Caco-2 (cell line): ENCODE measurements at places on chromosomes 6 and 20.
A peak's percentile ranks its signal among the peaks of the same experiment; 100 is the strongest.

DNA sequence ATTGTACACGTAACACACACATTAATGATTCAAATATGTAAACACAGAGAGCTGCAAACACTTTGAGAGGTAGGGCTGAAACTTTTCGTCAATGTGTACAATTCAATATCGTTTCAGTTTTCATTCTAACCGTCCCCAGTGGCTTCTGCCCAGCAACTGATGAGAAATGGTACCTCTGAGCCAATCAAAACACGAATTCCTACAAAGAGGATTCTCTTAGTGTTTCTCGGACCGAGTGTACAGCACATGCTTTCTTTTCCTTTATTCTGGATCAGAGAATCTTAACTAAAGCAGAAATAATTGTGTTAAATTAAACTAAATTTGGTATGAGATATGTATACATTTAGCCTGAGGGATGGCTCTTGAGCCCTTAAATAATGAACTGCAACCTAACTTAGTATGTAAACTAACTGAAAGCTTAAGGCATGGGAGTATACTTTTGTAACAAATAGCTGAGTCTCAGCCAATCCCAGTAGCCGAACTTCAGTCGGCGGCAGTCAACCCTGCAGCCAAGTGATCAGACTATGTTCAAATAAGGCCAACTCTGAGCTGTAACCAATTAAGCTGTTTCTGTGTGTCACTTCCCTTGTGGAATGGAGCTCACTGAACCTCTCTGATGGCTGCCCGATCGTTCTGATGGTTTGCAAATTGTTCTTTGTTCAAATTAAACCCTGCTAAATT, 16.1 kb downstream of the BTN2A1 start:
- peak; percentile 63 for DNase-seq

- no peak for DNase-seq
These were observed 96.6 kb upstream of the IRAK1BP1 start for GRCh38 chr6:78770765-78771164.

DNA sequence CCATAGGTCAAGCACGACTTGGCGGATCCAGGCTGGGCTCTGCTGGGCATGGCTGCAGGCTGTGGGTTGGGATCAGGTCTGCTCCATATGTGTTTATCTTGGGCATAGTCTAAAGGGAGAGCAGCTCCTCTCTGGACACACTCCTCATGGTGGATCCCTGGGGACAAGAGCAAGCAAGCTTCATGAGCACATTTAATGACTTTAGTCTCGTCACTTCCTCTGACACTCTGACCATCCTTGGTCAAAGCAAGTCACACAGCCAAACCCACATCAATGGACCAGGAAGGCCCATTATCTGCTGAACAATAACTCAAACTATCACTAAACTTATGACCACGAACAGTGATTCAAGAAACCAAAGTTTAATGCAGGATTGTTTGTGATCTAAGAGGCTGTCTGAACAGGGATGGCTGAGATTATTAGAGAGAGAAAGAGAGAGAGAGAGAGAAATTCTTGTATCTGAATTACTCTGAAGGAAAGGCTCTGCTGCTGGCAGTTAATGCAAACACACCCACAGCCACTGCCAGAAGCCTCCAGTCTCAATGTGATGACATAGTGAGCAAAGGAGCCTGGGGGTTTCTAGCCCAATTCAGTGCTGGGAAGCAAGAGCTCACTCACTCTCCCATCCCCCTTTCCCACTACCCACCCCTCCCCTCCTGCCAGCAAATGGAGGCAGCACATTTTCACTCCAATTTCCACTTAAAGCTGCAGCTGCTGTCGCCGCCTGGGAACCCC, 490.2 kb upstream of the SULF2 start:
- peak; percentile 34 for DNase-seq

- no peak for DNase-seq
These were observed 1081.8 kb upstream of the DEFB115 start for GRCh38 chr20:30175681-30176080.

DNA sequence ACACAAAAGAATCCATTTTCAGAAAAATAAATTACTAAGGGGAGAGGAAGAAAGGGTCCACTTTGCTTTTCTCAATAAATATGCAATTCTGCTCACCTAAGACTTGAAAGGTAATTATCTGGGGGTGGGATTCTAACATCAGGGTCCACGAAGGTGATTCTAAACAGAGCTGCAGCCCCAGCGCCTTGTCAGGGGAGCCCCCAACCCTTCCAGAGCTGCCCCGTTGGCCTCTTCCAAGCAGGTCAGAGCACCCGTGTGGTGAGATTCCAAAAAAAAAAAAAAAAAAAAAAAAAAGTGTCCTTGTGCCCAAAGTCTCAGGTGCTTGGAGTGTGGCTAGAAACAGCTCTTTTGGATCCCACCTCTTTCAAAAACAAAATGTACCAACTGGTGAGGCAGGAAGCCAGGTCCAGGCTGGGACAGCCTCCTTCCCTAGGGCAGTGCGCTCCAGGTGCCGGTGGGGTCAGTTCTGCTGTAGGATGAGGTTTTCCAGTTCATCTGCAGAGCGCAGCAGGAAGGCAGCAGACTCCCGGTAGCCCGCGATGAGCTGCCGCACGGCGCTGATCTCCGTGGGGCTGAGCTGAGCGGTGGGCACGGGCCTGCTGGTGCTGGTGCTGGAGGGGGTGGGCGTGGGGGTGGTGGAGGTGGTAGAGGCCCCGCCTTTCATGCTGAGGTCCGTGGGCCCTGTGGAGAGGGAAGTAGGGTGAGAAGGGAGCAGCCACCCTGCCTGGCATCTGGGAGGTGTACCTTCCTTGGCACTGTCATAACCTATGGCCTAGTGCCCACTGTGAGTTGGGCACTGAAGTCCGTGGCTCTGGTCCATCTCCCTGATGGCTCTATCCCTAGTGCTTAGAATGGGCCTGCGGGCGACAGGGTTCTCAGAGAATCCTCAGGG, 89.3 kb downstream of the ASXL1 start:
- DNase-seq = peak; percentile 17

- peak; percentile 91 for DNase-seq
These were observed 73.0 kb upstream of the NHSL1 start for GRCh38 chr6:138572167-138572875.

GRCh38 chr6:19830171-19830570, 7.0 kb upstream of the ID4 start:
- DNase-seq = no peak

DNA sequence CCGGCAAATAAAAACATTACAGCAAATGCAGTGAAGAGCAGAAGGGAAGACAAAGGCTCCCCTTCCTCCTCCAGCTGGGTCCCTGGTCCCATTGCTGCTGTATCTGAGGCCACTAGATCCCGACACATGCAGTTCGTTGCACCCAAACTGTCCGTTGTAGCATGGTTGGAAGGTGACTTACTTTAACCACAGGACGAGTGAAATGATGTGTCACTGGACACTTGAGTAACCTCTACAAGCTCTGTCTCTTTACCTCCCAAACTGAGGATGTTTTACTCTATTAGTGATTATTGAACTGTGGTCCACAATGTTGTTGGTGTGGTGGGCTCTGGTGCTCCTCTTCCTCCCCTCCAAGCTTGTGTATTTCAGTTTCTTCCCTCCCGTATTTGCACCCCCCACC, 46.2 kb upstream of the ARMH2 start:
- DNase-seq = no peak

GRCh38 chr20:23103284-23104018, 17.3 kb upstream of the CD93 start:
- no peak for DNase-seq

GRCh38 chr6:52537001-52537753, 39.7 kb downstream of the TRAM2 start:
- no peak for DNase-seq

- no peak for DNase-seq
These were observed 65.5 kb upstream of the F13A1 start for GRCh38 chr6:6386010-6386409.

- DNase-seq = no peak
These were observed 94.4 kb downstream of the CD83 start for GRCh38 chr6:14212020-14212419.

- no peak for DNase-seq
These were observed 196.5 kb downstream of the SLC24A3 start for GRCh38 chr20:19408971-19409370.

GRCh38 chr6:113539202-113539601, 317.9 kb upstream of the MARCKS start:
- DNase-seq = no peak

- no peak for DNase-seq
These were observed 212.9 kb downstream of the PLCB4 start for GRCh38 chr20:9281803-9282202.

- DNase-seq = no peak
These were observed 181.9 kb upstream of the CCN2 start for GRCh38 chr6:132132924-132133639.

DNA sequence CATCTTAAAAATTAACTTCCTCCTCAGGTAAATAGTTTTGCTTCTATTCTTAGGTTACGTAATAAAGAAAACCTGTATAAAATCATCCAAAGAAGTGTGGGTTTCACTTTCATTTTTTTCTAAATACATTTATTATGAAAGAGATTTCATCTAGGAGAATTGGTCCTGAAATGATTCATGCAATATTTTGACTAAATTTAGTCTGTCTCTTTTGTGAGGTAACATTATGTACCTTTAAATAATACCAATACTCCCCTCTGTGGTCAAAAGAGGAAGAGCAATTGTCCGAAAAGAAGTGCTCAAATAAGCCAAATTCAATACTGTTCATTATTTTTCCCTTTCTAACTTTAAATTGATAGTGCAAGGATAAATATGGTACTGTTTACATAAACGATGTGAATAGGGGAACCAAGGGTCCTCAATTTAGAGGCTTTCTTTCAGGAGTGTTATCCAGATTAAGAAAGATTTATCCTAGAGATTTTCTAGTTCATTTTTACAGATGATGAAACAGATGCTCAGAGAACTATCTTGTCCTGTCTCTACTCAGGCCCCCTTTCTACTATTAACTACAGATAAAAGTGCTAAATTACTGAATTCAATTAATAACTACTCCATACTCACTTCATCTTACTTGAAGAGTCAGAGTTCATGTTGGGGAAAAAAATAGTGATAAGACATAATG, 26.2 kb downstream of the CYP39A1 start:
- no peak for DNase-seq

- no peak for DNase-seq
These were observed 138.3 kb downstream of the IPCEF1 start for GRCh38 chr6:154218301-154218700.

- DNase-seq = no peak
These were observed 381.8 kb downstream of the KIF16B start for GRCh38 chr20:16191496-16191895.

DNA sequence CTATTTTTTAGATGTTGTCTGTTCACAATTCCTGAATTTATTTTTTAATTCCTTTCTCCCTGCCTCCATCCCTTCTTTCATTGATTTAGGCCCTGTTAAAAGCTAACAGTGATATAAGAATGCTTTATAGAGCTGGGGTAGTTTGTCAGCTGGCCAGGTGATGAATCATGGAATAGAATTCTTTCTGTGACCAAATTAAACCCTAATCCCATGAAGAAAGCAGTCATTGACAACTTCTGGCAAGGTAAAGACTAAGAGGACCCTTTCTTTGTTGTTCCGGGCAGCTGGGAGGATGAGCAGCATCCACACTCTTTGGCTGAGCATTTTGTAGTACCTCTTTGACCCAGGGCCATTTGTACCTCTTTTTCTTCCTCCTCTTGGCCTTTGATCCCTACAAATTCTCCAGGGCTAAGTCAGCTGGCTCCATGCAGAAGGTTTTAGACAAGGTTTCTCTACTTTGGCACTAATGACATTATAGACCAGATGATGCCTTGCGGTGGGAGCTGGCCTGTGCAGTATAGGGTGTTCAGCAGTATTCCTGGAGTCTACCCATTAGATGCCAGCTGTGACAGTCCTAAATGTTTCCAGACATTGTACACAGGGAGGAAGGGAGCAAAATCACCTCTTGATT, 102.9 kb downstream of the SLX4IP start:
- no peak for DNase-seq

DNA sequence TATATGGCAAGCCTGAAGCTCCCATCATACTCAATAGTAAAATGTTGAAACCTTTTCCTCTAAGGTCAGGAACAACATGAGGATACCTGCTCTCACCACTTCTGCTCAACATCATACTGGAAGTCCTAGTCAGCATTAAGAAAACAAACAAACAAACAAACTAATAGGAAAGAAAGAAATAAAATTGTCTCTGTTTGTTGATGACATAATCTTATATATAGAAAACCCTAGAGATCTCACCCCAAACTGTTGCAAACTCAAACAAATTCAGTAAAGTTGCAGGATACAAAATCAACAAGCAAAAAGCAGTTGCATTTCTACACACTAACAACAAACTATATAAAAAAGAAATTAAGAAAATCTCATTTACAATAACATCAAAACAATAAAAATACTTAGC, 20.5 kb downstream of the TTLL2 start:
- DNase-seq = no peak

GRCh38 chr6:140264431-140264830, 890.0 kb upstream of the CITED2 start:
- no peak for DNase-seq

- DNase-seq = no peak
These were observed 106.4 kb upstream of the CARMIL1 start for GRCh38 chr6:25172819-25173218.

- DNase-seq = no peak
These were observed 4.5 kb upstream of the CNBD2 start for GRCh38 chr20:35963878-35964277.

DNA sequence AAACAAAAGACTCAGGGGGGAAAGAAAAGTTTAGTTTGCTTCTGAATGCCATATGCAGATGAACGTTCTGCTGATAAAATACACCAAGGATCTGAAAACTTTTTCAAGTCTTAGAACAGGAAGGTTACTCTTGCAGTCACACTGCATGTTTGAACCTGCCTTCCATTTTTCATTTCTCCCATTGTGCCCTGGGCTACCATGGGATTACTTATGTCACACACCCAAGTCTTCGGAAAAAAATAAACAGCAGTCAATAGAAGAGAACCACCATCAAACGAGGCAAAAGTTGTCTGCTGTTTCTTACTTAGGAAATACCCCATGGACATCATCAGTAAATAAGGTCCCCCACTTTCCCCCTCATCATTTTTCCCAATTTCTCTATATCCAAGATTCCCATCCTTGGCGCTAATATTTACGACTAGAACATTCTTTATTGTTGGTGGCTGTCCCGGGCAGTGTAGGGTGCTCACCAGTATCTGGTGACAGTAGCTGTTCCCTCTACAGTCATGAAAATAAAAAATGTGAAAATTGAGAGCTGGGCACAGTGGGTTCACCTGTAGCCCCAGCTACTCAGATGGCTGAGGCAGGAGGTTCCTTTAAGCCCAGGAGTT, 202.5 kb downstream of the BCAS1 start:
- no peak for DNase-seq

GRCh38 chr6:109014606-109015005, 80.0 kb downstream of the SESN1 start:
- no peak for DNase-seq

DNA sequence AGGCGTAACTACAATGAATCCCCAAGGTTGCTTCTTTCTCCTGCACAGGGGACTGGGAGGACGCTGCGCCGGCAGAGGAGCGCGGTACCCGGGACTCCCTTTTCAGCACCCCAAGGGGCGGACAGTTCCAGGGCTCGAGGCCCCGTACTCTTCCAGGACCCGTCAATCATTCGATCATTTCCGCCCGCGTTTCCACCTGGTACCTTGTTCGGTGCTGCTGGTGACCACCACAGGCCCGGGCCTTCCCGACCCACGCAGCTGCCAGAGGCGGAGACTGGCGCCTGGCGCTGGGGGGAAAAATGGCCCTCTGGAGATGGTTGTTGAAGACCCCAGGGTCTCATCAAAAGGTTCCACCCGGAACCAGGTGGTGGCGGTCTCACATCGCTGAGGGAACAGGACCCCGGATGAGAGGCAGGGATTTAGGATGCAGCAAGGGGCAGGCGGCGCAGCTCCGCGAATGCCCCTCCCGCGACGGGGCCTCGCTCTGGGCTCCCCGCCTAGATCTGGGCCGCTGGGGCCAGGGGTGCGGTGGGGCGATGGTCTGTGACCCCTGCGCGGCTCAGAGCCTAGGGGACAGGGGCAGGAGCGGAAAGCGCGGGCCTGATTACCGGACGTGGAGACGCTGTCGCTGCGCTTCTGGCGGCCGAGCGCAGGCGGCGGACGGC, 744 bp downstream of the VSX1 start:
- peak; percentile 32 for DNase-seq
